Fibroblast of the conjunctiva (primary cell): ENCODE measurements at places on chromosomes 3 and 15.

DNA sequence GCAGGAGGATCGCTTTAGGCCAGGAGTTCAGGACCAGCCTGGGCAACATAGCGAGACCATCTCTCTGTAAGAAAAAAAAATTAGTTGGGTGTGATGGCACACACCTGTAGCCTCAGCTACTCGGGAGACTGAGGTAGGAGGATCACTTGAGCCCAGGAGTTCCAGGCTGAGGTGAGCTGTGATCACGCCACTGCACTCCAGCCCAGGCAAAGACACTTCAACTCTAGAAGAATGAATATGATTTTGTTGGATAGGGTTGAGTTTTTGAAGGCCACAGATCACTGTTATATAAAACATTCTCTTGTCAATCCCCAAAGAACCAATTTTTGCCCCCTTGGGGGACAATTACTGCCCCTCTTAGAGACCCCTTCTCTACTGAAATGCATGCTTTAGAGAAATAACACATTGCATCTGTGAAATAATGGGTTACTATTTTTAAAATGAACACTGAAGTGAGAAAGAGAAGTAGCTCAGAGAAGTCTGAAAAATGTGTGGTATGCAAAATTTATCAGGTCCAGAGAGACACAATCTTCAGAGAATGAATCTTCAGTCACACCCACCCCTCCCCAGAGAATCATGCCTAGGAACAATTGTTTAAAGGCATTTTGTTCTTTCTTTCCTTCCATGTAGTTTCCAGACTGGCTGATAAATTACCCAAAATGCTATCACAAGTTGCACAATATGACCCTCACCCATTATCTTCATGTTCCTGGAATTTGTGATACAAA, 42.7 kb downstream of the METTL6 start:
- DNase-seq = no peak

DNA sequence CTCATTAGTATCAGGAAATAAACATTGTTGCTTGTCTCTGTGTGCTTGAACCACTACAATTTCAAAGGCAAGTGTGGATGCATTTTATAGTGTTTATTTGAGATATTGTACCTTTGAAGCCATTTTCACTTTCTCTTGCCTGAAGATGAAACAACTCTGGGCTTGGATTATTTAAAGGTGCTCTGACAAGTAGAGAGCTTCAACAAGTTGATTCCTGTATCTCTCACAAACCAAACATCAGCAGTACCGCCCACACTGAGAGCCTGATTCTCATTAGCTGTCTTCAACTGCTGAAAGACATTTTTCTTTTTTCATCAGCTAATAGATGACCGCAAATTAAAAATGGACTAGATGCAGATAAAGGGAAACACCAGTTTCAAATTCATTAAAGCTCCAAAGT, 806 bp upstream of the CERS3 start:
- no peak for DNase-seq

DNA sequence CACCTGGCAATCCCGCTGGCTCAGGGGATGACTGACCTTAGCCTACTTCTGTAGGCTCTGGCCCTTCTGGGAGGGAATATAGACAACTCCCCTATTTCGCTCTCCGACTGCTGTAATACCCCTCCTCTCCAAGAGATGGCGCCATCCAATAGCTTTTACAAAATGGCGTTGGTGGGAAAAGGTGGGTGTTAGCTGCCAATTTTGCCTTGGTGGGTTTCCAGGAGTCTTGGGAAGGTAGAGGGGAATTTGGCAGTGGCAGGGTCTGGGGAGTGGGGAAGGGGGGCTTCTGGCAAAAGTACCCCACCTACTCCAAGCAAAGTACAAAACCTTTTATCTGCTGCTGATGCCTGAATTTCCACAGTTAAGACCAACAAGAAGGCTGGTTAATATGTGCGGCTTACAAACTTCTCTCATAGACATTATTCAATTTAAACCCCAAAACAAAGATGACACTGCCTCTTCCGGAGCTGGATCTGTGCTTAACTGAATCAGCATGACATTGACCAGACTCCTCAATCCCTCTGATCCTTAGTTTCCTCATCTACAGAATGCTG, 62.1 kb downstream of the RASGRF1 start:
- DNase-seq = peak; percentile 5

GRCh38 chr3:98697225-98697624, 65.9 kb upstream of the ST3GAL6 start:
- DNase-seq = no peak

- DNase-seq = no peak
Measured at GRCh38 chr3:155871746-155872158, 1.3 kb downstream of the GMPS start.

DNA sequence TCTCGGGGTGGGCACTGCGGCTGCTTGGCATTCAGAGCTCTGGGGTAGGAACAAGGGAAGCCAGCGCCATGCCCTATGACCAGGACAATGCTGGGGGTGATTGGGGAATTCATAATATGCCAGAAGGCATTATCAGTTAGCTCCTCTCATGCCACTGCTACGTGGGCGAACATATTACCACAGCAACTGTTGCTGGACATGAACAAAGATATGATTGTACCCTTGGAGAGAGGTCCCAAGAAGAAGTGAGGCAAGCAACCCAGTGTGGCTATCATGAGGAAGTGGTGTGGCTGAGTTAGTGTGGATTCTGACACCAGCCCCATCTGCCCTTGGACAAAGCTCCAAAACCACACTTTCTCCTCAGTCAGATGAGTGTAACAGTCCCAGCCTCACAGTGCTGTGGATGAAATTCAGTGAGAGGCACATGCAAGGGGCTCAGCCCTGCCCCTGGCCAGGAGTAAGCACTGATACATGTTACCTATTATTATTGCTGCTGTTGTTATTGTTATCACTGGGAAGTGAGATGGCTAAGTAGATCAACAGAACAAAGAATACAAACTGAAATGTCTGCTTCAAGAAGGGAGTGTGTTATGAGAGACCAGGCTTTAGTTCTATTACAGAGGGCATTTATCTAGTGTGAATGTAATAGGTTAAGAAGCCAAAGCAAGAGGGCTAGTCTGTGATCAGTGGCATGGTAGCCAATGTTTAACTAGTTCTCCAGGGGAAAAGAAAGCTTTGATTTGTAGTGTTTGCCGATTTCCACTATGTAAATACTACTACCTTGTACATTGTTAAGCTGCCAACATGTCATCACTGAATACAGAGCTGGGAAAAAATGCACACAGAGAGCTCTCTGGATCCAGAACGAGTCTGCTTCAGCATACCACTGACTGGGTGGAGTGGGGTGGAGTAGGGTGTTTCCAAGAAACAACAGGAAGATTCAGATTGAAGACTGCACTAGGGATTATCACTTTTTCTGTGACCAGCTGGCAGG, 222.3 kb upstream of the EIF1B start:
- no peak for DNase-seq

- peak; percentile 37 for DNase-seq
Measured at GRCh38 chr3:78690766-78691165, 1077.0 kb downstream of the ROBO1 start.

GRCh38 chr3:25007974-25008658, 419.9 kb upstream of the RARB start:
- DNase-seq = peak; percentile 48

DNA sequence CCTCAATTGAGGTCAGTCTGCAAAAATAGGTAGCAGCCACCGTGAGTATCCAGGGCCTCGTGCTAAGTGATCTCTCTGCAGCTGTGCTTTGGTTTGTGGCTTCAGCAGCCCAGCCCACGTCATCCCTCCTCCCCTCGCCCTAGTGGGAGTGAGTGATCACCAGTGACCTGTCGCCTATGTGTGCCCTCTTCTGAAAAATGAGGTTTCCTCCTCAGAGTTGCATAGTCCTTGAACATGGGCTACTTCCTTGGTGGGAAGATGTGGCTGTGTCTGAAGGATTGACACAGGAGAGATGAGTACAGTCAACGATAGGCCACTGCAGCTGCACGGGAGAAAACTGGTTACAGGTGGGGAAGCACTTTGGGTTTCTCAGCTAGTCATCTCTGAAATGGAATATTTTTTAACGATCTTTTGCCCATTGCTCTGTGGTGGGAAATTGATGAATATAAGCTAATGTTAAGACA, 144.8 kb upstream of the BHLHE40 start:
- DNase-seq = no peak

DNA sequence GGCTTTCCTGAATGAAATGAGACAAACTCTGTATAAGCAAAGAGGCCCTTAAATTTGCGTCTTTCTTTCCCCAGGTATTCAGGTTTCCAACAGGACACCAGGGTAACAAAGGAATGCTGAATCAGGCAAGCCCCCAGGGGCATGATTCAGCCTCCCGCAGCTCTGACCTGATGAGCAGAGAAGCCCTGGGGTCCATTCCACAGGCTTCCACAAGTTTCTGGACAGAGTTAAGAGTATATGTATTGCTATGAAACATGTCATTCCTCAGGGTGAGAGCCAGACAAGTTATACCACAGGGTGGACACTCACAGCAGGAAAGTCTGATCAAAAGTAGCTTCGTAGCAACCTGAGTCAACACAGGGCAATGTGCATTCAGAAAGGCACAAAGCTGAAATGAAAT, 68.1 kb upstream of the CTNNB1 start:
- no peak for DNase-seq

DNA sequence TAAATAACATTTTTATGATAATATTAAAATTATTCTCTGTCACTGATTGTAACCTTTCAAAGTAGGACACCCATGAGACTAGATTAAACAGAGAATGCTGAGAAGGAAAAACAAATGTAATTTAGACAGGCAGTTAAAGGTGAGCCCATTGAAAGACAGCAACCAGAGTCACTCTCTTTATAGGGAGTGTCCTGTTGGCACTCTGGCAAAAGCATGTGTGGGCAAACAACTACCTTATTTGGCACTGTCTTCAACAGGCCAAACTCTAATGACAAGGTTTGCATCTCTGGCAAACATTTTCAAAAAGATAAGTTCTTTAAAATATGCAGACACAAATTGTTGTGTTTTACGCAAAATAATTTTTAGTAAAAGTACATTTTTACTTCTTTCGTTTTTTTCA, 29.8 kb downstream of the NFKBIZ start:
- no peak for DNase-seq

DNA sequence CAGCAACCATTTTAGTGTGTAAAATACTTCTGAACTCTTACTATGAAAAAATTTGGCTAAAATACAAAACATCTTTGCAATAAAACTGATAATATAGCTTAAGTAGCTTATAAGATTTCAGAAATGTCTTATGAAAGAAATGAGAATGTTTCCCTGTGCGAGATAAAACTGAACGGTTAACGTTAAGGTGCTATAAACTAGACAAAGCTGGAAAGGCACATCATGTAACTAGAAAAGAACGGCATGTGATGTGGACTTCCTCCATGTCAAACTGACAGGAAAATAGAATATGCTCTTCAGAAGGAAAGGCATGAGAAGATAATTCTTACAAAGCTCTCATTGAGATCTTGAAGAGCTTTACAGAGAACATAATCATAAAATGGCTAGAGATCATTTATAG, 36.5 kb downstream of the NCK1 start:
- no peak for DNase-seq

DNA sequence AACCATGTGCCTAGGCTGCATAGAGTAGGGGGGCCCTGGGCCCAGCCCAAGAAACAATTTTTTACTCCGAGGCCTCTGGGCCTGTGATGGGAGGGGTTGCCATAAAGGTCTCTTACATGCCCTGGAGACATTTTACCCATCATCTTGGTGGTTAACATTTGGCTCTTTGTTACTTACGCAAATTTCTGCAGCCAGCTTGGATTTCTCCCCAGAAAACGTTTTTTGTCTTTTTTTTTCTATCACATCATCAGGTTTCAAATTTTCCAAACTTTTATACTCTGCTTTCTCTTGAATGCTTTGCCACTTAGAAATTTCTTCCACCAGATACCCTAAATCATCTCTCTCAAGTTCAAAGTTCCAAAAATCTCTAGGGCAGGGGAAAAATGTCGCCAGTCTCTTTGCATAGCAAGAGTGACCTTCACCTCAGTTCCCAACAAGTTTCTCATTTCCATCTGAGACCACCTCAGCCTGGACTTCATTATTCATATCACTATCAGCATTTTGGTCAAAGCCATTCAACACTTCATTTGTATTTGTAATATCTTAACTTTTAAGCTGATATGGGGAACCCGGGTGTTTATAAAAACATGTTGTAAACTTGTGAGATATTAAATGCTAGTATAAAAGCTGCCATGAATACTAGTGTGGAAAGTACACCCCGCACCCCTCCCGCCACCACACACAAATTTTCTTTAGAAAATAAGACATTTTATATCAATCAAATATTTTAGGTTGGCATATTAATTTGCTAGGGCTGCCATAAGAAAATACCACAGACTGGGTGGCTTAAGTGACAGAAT, 56.0 kb upstream of the PLSCR4 start:
- no peak for DNase-seq

DNA sequence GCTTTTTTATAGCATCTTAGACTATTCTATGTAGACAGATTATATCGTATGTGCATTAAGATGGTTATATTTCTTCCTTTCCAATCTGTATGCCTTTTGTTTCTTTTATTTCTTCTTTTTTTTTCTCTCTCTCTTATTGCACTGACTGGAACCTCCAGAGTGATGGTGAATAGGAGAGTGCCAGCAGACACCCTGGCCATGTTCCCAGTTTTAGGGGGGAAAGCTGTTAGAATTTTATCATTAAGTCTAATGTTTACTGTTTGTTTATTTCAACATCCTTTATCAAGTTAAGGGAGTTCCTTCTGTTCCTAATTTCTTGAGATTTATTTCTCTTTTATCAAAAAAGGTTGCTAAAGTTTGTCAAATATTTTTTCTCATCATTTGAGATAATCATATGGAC, 116.6 kb upstream of the LRTM1 start:
- DNase-seq = no peak

DNA sequence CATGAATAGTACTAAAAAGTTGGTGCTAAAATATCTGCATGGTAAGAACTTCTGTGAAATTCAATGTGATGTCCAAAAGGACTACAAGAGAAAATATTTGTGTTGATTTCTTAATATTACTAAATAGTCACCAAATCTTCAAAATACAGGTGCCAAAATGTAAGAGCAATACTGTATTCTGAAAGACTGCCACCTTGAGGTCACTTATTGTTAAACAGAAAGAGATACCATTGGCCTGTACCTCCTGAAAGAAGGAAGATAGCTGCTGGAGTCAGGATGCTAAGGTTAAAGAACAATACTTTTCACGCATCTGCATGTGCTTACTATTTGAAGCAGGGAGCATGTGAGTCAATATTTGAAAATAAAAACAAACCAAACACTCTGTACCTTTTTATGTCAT, 72.0 kb upstream of the LSAMP start:
- DNase-seq = no peak

DNA sequence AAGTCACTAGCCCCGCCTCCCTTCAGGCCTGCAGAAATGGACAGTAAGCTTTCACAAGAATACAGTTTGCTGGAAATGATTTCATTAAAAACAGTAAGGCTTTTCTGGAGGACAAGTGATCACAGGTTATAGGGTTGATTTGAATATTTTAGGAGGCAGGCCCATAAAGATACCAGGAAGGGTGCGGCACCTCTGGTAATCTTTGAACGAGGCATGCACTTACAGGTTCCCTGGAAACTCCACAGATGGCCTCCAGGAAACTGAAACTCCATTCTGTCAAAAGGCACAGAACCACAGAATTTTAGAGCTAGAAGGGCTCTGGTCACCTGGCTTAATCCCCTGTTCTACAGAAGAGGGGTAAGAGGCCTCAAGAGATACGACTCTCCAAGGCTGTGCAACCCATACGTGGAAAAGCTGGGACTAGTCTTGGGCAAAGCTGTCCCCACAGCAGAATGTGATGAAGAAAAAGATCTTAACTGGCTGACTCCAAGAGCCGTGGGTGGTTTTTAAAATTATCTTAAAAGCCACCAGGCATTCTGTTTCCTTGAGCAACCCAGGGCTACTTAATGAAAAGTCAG, 1.2 kb downstream of the STARD5 start:
- no peak for DNase-seq
